ENCODE measurements at places on chromosomes 2 and 18.

DNA sequence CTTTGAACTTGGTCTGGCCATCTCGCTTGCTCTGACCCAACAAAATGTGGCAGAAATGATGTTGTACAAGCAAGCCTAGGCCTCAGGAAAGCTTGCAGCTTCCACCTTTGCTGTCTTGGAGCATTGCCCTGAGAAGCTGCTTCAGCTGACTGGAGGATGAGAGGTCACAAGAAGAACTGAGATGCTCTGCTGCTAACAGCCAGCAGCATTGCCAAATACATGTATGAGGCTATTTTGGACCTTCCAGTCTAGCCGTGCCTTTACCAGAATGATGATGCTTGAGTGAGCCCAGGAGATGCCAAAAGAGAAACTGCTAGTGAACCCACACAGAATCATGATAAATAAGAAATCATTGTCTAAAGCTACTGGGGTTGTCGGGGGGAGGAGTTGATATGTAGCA, 13.2 kb upstream of the ITGAV start:
- DNase-seq: no peak

DNA sequence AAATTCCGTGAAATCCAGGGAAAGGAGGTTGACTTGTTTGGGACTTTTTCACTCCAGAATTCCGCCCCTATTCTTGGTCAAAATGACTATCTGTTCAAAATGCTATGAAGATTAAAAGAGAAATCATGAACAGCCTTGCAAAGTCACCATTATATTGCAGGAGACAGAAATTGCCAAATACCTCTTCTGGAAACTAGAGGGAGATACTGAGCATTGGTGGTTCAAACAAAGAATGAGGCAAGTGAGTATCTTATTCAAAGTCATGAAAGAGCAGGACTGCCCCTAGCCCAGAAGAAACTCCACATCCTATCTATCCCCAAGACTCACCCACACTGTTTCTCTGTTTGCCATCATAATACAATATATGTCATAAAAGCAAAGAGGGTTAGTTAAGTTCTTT, 862.3 kb upstream of the POU3F3 start:
- DNase-seq: no peak

GRCh38 chr2:37816036-37816435, 109.1 kb upstream of the RMDN2 start:
- DNase-seq: no peak

DNA sequence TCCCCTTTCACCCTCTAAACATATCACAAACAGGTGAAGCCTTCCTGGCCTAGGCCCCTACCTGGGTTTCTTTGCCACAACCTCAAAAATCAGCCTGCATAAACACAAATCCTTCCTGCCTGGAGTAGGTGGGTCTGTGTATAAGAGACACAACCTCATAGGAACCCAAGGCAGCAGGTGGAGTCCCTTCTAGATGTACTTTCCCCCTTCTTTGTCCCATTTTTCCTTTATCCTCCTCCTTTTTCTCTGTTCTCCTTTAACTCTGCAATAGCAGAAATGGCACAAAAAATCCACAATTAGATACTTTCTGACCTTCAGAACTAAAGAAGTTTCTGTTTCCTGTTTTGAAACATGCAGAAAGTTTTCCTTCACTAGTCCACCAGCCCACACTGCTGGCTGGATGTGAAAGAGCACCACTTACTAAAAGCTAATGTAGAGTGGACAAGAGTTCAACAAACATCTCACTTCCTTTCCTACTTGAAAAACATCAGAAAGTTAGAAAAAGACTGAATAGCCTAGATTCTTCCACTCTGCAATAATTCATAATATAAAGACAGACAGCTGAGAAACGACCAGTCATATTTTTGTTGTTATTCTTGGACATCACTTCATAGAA, 11.2 kb downstream of the SLC40A1 start:
- DNase-seq: no peak

DNA sequence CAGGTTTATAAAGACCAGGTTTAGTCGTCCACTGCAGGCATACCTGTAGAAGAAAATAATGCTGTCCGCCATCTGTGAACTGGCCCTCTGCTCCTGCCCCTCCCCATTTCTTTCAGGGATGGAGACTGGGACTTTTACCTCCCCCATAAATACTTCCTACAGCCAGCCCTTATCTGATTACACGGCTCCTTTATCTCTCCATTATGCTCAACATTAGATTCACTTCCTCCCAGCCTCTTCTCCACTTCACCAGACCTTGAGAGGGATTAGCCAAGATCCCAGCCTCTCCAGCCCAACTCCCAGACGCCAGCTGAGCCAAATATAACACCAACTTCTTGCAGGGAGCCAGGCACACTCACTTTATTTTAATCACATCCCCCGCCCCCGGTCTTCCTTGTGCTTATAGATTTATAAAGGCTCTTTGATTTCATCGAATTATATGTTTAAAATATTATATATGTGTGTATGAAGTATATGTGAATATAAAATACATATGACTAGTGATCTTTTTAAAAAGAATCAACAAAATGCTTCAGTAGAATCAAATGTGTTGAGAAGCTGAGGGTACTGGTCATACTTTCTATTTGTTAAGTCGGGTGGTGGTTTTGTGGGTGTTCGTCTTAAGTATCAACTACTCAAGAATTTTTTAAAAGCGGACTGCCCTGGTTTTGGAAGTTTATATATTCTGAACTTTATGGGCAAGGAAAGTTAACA, 81.0 kb downstream of the SPRED2 start:
- DNase-seq: no peak

- peak; percentile 69 for DNase-seq
Measured at GRCh38 chr2:10659898-10660568, 29.7 kb downstream of the NOL10 start.

GRCh38 chr2:216371721-216372702, at the start of gene MARCHF4:
Gene MARCHF4 (minus strand): TSS chr2:216372483. CDS start chr2:216370260, 2,223 bp downstream.
- DNase-seq: peak; percentile 92

GRCh38 chr2:179966778-179967394, 40.2 kb downstream of the CWC22 start:
- no peak for DNase-seq

DNA sequence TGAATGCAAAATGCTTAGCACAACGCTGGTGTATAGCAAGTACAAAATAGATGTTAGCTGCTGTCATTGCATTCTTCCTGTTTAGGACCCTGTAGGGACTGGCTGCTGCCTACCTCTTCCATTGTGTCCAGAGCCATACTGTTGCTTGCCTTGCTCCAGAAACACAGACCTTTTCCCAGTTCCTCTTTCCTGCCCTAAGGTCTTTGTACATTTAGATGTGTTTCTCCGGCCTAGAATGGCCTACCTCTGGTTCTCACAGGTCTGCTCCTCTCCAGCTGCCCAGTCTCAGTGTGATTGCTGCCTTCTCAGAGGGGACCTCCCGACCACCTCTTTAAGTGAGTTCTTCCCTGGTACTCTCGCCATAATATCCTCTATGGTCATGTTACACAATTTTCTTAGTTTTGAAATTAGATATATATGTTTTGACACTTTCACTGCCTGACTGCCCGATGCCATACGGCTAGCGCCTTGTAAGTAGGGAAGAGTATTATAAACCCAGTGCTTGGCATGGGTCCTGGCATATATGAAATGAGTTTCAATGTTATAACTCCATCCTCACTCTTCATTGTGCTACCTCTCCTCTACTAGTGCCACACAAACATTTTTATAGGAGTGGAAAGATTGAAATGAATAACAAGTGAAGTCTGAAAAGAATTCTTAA, 48.3 kb downstream of the RFTN2 start:
- no peak for DNase-seq

GRCh38 chr2:160603771-160604510, 110.3 kb upstream of the RBMS1 start:
- DNase-seq: no peak

GRCh38 chr18:10723496-10723895, 197.7 kb downstream of the NAPG start:
- DNase-seq: no peak

DNA sequence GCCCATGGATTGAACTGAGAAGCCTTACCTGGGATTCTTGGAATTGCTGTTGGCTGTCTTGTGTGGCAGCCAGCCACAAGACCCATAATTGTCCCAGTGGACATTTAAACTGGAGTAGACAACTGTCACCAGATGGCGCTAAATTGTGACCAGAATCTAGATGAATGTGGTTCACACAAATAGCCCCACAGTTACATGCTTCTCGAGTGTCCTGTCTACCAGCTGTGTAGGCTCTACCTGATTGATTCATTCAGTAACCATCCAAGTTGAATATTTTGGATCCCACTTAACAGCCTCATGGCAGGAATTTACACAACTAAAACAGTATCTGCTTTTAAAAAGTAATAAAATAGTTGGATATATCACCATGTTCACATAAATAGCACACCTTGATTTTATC, 73.2 kb downstream of the MAP4K4 start:
- peak; percentile 32 for DNase-seq

DNA sequence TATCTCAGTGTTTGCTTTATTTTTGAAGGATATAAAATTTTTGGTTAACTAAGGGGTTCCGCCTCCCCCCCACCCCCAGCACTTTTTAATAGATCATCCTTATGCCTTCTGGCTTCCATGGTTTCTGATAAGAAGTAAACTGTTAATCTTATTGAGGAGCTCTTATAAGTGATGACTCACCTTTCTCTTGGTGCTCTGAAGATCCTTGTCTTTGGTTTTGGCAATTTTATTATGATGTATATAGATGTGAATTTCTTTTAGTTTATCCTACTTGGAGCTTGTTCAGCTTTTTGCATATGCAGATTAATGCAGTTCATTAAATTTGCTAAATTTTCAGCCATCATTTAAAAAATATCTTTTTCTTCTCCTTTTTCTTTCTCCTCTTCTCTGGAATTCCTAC, 91.7 kb upstream of the CTAGE1 start:
- DNase-seq: no peak

DNA sequence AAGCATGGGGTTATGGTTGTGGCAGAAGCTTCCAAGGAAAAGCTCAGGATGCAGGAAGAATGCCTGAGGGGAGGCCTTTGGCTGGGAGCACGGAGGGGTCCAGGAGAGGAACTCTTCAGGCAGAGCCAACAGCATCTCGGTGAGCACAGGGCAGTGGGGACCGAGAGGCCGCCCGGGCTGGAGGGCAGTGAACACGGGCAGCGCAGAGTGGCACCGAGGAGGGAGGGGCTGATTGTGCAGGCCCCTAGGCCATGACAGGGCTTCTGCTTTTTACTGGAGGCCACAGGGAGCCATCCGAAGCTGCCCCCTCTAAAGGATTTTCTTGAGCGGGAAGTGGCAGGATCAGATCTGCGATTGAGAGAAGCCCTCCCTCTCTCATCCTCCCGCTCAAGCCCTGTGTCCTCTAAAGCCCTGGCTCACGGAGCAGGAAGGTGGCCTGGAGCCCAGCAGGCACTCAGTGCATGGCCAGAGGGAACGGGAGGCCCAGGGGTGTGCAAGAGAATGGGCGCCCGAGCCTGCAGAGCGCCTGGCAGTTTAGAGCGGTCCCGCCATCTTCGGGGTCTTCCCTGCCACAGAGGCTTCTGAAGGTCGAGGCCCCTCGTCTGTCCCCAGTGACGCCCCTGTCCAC, 110.0 kb upstream of the STON1 start:
- DNase-seq: no peak

GRCh38 chr18:26052505-26052904, 37.9 kb downstream of the SS18 start:
- no peak for DNase-seq

- DNase-seq: no peak
Measured at GRCh38 chr2:25036221-25036559, 5.7 kb upstream of the EFR3B start.

- no peak for DNase-seq
Measured at GRCh38 chr2:12120281-12121150, 374.1 kb downstream of the LPIN1 start.

DNA sequence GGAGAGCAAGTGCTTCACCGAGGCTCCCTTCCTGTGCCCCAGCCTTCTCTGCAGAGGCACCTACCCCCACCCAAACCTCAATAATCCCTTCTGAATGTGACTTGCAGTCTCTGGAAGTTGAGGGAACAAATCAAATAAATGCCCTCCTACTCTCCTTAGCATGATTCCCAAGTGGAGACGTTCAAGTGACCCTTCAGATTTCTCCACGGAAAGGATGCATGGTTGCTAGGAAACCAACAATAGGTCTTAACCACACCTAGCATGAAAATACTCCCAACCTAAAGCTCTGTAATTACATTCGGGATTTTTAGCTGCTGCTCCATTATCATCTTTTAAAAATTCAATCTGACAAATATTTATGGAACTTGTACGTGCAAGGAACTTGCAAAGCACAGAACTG, 50.2 kb upstream of the CABLES1 start:
- no peak for DNase-seq

- no peak for DNase-seq
Measured at GRCh38 chr18:52219102-52219501, 120.9 kb upstream of the DCC start.

GRCh38 chr2:230717600-230717999, 5.0 kb downstream of the CAB39 start:
- DNase-seq: no peak

GRCh38 chr2:71060211-71060610, 8.2 kb upstream of the NAGK start:
- DNase-seq: no peak

- no peak for DNase-seq
Measured at GRCh38 chr18:79245517-79246001, 150.2 kb upstream of the NFATC1 start.

DNA sequence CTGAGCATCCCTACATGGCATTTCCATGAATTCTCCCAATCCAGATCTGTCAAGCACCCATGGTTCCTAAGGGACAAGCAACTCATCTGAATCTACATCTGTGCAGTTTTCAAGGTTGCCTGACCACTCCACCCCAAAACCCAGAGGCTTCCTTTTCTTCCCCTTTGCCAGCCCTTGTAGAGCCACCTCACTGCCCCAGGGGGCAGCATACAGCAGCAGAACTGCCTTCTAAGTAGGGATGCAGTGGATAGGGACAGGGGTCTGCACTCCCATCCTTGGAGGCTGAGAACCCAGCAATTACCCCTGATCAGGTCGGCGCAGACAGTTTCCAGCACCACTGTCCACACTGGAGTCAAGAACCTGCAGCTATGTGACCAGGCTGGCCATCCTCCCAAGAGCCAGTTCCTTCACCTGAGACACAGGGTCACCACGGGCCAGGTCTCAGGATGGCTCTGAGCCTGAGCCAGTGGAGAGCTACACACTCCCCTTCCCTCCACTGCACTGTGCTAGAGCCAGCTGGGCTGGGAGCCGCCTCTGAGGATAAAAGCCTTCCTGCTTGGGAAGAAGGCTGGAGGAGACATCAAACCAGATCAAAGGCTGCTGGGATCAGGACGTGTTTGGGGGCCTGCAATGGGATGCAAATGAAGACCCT, 283.1 kb downstream of the CELF4 start:
- no peak for DNase-seq

DNA sequence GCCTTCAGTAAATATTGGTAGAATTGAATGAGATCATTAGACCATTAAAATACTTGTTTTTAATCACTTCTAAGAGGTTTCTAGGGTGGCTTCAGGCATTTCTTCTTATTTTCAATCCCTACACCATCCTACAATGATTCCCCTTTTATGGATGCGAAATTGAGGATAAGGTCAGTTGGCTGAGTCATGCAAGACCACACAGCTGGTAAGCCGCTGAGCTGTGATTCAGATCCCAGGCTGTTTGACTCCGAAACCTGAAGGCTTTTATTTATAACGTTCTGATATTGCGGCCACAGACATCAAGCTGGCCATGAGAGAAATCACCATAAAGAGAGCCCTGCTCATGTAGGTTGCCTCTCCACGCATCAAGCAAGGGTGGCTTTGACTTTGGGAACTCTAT, 133.4 kb downstream of the VAPA start:
- no peak for DNase-seq
